ENCODE measurements at places on chromosomes 6 and 20.

DNA sequence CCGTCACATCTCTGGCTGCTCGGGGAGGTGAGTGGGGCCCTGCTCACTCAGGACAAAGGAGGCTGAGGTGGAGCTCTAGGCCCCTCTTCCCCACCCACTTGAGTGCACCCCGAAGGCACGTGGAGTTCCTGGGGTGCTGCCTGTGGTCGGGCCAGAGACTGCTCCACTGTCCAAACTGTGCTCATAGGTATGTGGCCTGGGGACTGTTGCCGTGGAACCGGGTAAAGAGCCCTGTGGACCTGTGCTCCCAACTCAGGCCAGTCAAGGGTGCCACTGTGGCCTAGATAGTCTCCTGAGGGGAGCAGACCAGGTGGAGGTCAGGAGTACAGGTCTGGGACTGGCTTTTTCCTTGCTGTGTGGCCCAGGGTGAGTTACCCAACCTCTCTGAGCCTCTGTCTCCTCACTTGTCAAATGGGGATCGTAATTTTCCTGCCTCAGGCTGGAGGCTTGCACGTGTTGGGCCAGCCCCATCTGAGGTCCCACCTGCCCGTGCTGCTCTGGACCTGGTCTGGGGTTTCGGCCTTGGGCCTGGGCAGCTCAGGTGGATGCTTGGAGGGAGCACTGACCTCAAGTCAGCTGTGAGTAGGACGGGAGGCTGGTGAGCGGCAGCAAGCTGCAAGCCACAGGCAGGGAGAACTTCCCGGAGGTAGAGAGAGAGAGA is 12.4 kb upstream of the NPBWR2 start:
- DNase-seq: no peak

- no peak for DNase-seq
Measured at GRCh38 chr6:64803470-64804166, 903.4 kb downstream of the EYS start.

DNA sequence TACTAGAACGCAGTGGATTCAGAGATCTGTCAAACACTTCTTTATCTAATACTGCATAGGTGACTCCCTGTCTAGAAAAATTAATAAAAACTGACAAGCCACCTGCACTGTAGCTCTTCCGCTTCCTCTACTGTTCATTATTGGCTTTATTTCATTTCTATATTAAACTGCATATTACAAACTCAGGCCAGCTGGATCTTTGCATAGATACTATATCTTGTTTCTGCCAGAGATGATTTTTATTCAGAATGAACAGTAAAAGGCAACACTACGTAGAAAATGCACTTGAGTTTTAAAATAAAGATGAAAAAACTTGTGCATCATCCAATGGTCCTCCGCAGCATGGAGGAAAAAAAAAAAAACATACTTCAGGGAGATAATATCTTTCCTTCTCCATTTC is 508.3 kb downstream of the PRKN start:
- no peak for DNase-seq

GRCh38 chr6:135073756-135074393 is 19.3 kb upstream of the HBS1L start:
- DNase-seq: no peak

DNA sequence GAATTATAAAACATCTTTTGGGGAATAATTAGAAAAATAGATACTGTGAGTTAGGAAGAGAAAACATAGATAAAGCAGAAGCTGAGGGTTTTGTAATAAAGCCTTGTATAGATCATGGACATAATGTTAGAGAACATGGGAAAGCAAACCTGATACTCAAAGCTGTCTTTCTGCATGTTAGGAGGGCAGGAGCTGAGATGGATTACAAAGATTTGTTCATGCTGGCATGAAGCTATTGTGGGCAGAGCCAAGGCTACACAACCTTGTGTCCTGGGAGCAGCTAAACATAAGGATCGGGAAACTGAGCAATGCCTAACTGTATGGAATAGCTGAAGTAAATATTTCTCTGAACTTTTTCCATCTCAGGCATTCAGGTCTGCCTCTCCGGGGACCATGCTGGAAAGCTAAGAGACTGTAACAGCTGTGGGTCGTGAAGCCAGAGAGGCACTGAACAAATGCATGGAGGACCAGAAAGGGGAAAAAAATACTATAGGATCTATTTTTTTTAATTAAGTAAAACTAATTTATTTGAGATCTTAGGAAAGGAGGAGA is 28.2 kb upstream of the CNKSR3 start:
- no peak for DNase-seq
